Umbilical cord (tissue), 2 donors: ENCODE measurements at places on chromosomes 6 and 20.

GRCh38 chr20:61791995-61792394 is 273.7 kb downstream of the TAF4 start:
- no peak for DNase-seq

- no peak for DNase-seq
Measured at GRCh38 chr6:79403086-79403485, 134.1 kb downstream of the LCA5 start.

DNA sequence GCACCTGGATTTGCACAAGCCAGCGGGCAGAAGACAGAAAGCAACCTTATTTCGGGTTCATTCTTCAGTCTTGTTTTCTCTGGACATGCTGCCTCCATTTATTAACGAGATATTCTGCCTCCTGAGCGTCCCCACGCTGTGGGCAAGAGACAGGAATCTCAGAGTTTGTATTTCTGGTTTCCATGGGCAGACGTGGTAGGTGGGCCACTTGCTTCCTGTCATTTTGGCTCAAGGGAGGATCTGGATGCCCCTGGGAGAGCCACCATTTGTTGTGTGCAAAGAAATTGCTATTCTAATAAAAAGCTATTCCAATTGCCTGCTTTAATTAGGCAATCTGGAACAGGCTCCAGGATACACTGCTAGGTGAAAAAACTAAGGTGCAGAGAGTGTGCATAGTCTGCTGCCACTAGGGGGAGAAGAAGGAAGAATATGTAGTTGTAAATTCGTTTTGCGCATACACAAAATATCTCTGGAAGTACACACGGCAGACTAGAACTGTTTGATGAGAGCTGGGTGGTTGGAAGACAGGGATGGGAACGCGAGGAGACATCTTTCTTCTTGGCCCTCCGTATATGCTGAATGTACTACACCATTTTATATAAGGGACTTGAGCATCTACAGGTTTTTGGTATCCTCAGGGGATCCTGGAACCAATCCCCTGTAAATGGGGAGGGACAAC is 30.1 kb upstream of the SLC16A10 start:
- DNase-seq: peak; percentile 61

DNA sequence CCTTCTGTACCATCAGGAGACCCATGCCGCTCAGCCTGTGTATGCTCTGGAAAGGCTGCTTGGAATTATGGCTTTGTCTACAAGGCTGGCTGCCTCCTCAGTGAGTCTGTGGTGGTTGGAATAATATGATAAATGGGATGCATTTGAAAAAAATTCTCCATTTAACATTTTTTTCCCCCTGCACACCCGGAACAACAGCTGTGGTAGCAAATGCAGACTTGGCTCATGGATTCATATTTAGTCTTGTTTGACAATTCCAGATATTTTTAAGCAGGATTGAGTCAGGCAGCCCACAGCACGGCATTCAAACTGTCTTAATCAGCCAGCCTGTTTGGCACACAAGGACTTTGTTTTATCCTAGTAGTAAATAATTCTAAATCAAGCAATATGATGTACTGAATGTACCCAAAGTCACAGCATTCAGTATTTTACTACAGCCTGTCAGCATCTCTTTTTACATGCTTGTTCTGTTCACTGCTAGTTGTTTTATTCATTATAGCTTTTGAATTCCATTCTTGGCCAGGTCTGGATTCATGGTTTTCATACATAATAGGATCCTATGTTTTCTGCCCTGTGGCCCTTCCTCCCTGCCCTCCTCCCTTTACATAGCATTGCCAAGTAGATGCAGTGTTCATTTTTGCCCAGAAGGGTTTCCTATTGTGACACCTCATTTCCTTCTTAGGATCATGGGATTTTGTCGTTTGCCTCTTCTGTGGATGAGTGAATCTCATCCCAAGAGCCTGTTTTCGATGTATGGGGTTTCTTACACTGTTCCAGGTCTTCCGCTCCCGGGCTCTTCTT is 68.1 kb downstream of the LRRC1 start:
- DNase-seq: peak; percentile 91

DNA sequence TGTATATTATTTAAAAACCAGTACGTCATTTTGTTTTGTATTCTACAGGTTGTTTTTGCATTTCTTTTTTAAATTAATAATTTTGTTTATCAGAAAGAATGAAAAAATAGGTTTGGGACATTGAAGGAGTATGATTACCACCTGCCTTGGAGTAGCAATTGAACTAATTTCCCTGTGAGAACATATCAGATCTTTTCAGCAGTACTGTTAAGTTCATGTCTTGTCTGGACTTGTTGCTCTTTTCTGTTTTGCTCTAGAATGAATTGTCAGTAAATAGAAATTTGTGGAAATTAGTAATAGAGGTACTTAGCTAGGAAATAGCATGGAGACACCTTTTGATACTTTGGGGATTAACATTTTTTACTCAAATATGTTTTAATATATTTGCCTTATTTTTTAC is 24.3 kb downstream of the HSF2 start:
- no peak for DNase-seq

- no peak for DNase-seq
Measured at GRCh38 chr6:43444036-43444435, 11.3 kb downstream of the DLK2 start.

DNA sequence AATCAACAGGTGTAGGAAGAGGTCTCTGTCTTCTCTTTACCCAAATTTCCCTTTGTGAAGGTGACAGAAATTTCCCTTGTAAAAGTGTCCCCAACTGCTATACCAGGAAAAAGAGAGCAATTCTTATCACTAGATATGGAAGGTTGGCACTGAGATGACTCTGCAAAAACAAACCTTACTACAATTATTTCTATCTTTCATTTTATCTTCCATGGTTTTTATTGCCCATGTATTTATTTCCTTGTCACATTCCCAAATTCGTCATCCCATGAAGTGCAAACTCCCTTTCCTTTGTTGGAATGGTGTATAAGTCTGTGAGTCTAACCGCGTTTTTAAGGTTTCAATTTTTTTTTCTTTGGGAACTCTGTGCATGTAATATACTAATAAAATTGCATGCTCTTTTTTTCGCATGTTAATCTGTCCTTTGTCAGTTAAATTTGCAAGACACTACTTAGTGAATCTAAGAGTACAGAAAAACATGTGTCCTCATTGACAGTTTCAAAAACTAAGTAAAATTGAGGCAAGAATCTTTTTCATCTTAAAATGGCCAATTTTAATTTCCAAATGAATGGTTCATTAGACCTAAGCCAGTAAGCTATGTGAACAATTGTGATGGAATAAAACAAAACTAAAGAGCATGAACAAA is 35.4 kb upstream of the HFE start:
- no peak for DNase-seq

- peak; percentile 76 for DNase-seq
Measured at GRCh38 chr6:45677381-45678284, 299.9 kb upstream of the SUPT3H start.

- DNase-seq: no peak
Measured at GRCh38 chr6:85000001-85000400, 235.6 kb upstream of the TBX18 start.

GRCh38 chr6:17703256-17703694 is 3.5 kb downstream of the NUP153 start:
- peak; percentile 79 for DNase-seq

DNA sequence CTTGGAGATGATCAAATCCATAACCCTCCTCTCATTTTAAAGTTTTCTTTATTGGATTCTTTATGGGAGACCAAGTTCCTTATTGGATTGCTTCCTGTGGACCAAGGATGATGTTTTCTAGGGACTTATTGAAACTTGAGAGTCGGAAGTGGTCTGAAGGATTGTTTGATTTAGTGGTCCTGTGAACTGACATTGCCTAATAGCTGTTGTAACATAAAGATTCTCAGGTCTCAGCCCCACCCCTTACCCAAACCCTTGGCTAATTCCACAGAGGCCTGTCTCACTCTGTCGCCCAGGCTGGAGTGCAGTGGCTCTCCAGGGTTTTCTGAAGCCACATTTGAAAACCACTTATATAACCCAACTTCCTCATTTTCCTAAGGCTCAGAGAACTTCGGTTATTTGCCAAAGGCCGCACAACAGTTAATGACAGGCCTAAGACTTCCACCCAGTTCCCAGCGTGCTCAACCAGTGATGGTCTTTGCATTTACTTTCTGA is 77.0 kb downstream of the ATXN1 start:
- DNase-seq: no peak

GRCh38 chr20:41650231-41650948 is 32.2 kb upstream of the CHD6 start:
- DNase-seq: peak; percentile 35

GRCh38 chr6:151004383-151005024 is 139.0 kb downstream of the MTHFD1L start:
- peak; percentile 47 for DNase-seq

GRCh38 chr6:68724060-68724459 is 89.0 kb downstream of the ADGRB3 start:
- peak; percentile 82 for DNase-seq

DNA sequence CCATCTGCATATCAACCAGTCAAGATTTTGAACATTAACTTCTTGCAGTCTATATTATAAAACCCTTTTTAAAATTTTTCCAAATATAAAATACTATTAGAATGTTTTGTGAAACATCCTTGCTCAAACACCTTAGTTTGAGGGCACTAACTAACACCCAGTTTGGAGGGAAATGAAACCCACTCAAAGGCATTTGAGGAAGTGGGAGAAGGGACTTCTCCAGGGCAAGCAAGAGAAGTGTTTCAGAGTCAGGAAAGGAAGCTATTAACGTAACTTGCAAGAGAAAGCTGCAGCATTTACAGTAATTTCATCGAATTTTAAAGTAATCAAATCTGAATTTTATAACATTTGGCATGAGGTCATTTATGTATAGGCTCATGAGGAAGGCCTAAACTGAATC is 21.3 kb downstream of the MTFR2 start:
- no peak for DNase-seq

- peak; percentile 90 for DNase-seq
Measured at GRCh38 chr6:168163096-168163731, 84.2 kb upstream of the FRMD1 start.

- no peak for DNase-seq
Measured at GRCh38 chr20:62040381-62040922, 25.2 kb downstream of the TAF4 start.

- DNase-seq: peak; percentile 21
Measured at GRCh38 chr6:128118401-128118800, 217.5 kb upstream of the THEMIS start.

DNA sequence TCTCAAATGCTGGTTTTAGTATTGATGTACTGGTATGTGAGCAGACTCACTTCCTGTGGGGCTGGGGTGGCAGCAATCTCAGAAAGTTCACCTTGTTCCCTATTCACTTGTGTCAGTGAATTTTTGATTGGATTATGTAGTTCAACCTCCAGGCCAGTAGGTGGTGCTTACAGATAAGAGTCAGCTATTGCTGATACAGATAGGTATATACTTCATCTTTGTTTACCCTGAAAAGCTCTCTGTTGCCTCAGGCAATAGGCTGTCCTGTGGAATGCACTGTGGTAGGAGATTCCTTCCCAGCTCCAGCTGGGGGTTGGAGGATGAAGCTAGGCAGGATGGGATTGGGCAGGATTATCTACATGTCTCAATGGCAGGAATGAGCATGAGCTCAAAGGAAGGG is 851.2 kb upstream of the EYS start:
- DNase-seq: no peak
